SK-N-SH treated with all-trans-retinoic acid at 6 μM for 48 hours (cell line): ENCODE measurements at places on chromosomes 1 and 21.

- ATAC-seq: peak; percentile 38
Measured at GRCh38 chr1:201025571-201026002, 2.1 kb upstream of the KIF21B start.

DNA sequence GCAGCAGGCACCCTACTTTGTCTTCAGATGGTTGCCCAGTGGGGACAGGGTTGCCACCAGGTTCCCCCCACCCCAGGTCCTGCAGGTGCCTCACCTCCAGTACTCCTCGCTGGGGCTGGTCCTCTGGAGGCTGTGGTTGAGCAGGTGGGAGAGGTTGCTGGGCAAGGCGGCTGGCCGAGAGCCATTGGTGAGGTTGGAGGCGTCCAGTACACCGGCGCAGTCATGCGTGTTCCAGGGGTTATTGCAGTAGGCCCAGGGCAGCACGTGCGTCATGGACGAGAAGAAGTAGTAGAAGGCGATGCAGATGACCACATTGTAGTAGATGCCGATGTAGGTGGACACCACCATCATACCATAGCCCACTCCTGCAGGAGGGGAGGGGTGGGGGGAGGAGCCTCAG lies 16.9 kb downstream of the CCDC24 start:
- ATAC-seq: no peak

DNA sequence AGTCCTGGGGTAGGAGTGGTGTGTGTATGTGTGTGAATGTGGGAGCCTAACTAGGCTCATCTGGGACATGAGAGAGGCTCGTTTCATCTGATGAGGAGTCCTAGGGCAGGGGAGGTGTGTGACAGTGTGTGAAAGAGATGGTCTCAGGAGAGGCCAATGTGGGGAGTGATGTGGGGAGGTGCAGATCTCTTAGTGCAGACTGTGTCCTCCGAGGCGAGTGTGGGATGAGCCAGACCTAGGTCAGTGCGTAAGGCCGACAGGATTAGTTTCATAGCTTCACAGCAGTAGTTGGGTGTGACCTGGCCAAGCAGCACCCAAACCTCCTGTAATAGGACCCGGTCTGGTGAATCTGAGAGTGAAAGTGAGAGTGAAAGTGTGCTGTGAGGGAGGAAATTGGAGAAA lies 94.7 kb downstream of the LIPI start:
- no peak for ATAC-seq

DNA sequence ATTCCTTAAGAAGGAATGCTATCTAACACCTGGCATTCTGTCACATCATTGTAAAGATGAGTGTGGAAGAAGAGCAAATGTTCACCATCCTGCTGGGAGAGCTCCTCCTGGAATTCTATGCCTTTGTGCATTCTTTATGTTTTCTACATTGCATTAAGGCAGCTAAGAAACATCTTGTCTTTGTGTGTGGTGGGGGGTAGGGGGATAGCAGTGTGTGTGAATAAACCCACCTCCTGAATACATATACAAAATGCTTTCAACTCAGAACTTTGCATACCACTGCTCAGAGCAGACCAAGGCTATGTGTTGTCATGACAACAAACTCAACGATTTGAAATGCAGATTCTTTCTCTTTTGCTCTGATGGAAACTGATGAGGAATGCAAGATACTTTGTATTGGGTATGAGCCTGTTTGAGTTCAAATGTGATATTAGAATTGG lies 193.6 kb upstream of the KAZN start:
- ATAC-seq: no peak

GRCh38 chr1:84480650-84481049 lies 1.6 kb downstream of the RPF1 start:
- no peak for ATAC-seq

GRCh38 chr1:22045604-22046228 lies 6.8 kb upstream of the CDC42 start:
- ATAC-seq: no peak

- no peak for ATAC-seq
Measured at GRCh38 chr1:43885279-43885801, 48.3 kb upstream of the ARTN start.

- ATAC-seq: peak; percentile 25
Measured at GRCh38 chr1:11479375-11479979, 522 bp downstream of the DISP3 start.
